ENCODE measurements at places on chromosomes 7 and 10.
A peak's percentile ranks its signal among the peaks of the same experiment; 100 is the strongest.

DNA sequence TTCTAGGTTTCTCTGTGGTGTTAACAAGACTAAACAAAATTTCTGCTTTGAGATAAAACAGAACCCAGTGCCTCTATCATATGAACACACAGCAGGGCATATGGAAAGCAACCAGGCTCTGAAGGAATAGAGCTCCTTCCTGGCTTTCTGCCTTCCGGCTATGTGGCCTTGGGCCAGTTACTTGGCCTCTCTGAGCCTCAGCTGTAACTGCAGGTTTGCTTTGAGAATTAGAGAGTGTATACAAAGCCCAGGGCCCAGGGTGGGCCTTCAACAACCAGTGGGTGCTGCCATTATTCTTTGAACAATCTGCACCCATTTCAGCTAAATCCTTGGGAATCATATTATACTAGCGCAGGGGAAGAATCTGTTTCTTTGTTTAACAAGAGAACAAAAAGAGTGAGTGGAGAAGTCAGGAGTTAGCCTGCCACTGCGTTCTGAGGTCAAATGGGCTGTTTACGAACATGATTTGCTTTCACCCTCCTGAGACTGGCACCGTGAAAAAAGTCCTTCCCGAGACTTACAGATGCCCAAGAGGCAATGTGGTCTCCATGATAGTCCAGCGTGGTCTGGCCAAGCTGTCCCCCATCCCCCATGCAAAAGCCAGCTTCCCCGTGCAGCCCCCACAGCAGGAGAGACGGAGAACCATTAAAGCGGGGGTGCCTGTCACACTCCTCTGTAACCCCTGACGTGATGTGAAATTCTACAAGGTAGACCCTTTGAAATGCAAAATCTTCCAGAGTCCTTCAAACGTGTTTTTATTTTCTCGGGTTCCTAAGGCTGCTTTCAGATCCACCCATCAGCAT, 4.9 kb downstream of the FAM53B start:
- no peak for DNase-seq

- no peak for DNase-seq
Observed at GRCh38 chr7:112058686-112059085, 147.5 kb downstream of the DOCK4 start.

DNA sequence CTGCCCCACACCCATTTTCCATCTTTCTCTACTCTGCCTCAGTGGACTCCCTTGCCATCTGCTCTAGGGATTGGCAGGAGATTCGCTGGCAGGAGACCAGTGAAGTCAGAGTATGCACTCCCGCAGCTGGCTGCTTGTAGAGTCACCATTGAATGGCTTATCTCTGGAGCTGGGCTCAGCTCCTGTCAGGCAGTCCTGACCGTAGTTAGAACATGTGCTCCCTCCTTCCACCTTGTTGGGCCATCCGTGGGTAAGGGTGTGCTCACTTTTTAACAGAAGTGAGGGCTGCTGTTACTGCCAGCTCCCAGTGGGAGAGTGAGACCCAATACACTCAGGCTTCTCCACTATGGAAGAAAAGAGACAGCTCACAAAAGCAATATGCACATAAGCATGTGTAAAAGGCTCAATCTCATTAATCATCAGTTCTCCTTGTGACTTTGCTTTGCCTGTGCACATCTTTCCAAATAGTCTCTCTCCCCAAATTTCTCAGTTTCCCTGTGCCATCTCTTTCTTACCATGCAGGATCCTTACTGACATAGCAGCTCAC, 773.3 kb downstream of the GRID1 start:
- DNase-seq: no peak

GRCh38 chr10:70672165-70673042, at the start of gene ADAMTS14:
ADAMTS14 (plus strand) TSS chr10:70672506; CDS start chr10:70672803, 297 bp downstream.
- DNase-seq: peak; percentile 17

GRCh38 chr10:119341459-119342301, 134.3 kb downstream of the GRK5 start:
- DNase-seq: peak; percentile 70

- DNase-seq: no peak
Observed at GRCh38 chr7:78529392-78529791, 730.8 kb downstream of the PHTF2 start.

DNA sequence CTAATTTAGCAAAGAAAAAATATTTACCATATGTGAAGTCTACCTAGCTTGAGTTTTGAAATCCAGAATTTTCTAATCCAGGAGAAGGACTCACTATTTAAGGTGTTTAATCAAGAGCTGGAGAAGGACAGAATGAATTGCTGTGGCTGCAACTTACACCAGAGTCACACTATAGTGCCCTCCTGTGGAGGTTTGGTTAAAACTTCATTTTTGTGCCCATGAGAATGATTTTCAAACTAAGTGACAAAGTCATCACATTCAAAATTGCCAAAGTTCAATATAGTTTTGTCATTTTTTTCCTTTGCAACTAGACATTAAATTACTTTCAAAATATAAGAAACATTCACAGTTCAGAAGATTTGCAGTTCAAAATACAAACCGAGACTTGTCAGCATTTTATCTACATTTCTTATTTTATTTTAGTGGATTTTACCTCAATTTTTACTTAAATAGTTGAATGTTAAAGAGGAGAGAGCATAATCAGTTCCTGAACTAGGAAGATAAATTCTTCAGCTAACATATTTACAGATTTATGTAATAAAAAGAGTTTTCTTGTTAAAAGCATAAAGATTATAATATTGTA, 70.7 kb downstream of the CABCOCO1 start:
- DNase-seq: peak; percentile 10

- DNase-seq: no peak
Observed at GRCh38 chr10:55146032-55146431, 345.0 kb upstream of the PCDH15 start.

DNA sequence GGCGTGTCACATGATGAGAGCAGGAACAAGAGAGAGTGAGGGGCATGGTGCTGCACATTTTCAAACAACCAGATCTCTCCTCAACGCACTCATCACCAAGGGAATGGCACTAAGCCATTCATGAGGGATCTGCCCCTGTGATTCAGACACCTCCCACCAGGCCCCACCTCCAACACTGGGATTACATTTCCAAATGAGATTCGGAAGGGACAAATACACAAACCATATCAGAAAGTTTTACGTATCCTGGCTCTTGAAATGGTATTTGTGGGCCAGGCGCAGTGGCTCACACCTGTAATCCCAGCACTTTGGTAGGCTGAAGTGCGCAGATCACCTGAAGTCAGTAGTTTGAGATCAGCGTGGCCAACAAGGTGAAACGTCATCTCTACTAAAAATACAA, 189.4 kb downstream of the PLXDC2 start:
- DNase-seq: no peak

DNA sequence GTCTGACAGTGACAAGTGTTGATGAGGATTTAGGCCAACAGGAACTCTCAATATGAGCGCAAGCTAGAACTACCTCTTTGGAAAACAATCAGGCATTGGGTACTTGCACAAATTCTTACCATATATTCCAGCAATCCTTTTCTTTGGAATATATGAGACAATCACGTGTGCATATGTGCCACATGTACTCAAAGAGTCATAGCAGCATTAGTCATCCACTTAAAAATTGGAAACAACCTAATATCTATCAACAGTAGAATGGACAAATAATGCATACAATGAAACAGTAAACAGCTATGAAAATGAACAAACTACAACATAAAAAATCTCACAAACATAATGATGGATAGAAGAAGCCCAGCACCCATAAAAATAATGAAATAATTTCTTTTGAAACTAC, 179.7 kb downstream of the GLI3 start:
- no peak for DNase-seq

- no peak for DNase-seq
Observed at GRCh38 chr10:122744257-122744656, 44.6 kb upstream of the C10orf120 start.

DNA sequence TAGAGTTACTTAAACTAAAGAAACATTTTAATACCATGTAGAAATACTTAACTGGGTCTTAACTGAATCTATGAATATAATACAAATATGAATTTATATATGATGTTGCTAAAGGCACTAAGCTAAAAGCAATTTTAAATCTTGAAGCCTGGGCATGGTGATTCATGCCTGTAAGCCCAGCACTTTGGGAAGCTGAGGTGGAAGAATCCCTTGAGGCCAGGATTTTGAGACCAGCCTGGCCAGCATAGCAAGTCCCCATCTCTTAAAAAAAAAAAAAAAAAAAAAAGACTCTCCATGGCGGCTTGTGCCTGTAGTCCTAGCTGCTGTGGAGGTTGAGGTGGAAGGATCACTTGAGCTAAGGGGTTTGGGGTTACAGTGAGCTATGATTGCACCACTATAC, 95.3 kb downstream of the CCSER2 start:
- DNase-seq: no peak

GRCh38 chr7:127177156-127177555, 75.6 kb downstream of the GRM8 start:
- no peak for DNase-seq

- peak; percentile 34 for DNase-seq
Observed at GRCh38 chr7:6271060-6271658, 1.3 kb downstream of the CYTH3 start.

DNA sequence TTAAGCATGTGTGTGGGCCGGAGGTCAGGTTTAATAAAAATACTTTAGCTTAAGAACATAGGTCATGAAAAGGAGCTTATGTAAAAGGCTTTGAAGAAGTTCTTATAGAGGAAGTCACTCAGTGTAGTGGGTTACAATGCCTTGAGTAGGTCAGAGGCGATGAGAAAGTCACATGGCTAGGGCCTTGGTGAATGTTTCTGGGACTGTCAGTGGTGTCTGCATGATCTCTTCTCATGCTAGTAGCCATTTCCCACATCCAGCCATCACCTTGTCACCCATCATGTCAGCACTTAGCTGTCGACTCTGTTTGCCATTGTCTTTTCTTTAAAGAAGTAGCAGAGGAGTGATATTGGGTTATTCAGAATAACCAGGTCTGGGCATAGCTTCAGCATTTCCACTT, 236.6 kb downstream of the CDK14 start:
- DNase-seq: no peak

GRCh38 chr7:152076940-152077933, 51.8 kb downstream of the GALNT11 start:
- DNase-seq: no peak

DNA sequence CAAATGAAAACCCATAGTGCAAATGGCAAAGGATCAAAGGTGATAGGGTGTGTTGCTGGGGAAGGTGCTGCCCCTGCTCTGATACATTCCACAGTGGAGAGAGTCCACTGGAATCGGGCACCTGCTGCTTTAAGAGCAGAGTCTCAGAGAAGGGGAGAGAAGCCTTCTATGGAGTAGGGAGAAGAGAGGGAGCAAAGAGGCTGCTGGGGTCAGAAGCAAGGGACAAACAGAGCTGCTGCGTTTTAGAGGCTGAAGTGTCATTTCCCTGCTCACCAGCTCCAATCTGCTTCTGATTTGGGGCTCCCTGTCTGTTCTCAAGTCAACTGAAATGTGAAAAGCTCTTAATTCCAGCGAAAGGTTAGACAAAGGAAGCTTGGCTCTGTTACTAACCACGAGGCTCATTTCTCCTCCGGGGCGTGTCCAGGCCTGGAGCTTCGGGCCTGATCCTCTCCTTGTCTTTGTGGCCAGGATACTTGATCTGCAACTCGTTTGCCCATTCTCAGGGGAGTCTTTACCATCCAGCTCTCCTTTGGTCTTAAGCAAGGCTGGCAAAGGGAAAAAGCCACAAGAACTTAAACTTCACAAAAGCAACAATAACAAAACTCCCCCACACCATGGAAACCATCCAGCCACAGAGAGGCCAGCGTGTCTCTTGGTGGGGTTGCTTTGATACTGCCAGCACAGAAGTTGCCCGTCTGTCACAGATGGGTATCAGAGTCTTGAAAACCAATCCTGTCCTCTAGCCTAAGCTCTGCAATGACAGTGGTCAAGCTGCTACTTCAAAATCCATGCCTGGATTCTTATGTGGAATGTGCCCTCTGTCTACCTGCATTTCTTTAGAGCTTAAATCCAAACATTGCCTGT, 692.6 kb downstream of the SUGCT start:
- no peak for DNase-seq

GRCh38 chr10:16960551-16960950, 143.3 kb upstream of the RSU1 start:
- no peak for DNase-seq

DNA sequence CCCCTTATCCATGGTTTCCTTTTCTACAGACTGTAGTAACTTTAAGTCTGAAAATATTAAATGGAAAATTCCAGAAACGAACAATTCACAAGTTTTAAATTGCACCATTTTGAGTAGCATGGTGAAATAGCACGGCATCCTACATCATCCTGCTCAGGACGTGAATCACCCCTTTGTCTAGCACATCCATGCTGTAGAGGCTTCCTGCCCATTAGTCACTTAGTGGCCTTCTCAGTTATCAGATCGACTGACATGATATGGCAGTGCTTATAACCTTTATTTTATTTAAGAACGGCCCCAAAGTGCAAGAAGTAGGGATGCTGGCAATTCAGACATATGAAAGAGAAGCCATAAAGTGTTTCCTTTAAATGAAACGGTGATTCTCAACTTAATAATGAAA, 82.7 kb downstream of the CPXM2 start:
- no peak for DNase-seq

- DNase-seq: no peak
Observed at GRCh38 chr7:34622771-34623250, 35.2 kb upstream of the NPSR1 start.

- DNase-seq: no peak
Observed at GRCh38 chr7:300546-301290, 10.7 kb downstream of the FOXL3 start.

DNA sequence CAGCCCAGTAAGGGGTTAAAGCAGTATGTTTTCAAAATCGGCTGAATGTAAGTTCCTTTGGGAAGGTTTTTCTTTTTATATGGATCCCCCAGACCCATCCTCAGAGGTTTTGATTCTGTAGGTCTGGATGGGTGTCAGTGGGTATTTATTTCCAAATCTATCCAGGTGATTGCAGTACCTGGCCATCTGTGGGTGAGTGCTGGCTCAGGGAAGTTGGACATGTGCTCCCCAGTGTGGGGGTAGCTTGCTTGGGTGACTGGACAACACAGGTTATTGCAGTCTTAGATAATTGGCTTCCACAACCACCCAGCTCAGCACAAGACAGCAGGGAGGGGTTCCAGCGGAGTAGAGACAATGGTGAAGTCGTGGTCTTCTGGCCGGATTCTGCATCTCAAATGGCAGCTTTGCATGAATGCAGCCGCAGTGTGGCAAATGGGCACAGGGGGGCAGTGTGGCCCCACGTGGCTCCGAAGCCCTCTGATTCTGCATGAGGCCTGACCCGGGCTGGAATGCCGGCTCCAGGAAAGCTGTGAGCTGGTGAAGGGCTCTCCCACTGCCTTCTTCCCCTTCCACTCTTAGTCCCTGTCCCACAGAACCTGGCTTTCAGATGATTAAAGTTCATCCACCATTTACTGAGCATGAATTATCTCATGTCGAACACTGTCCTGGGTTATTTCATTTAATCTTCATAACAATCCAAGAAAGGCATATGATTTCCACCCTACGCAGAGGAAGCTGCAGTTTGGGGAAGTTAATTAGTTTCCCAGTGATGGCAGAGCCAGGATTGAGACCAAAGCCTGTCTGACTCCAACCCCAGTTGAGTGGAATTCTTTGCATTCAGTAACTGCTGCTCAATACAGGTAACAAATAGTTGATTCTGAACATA, 64.5 kb upstream of the SYPL1 start:
- DNase-seq: peak; percentile 80

- no peak for DNase-seq
Observed at GRCh38 chr10:7804741-7805140, 13.6 kb upstream of the TAF3 start.

GRCh38 chr7:24908727-24909126, 71.3 kb downstream of the OSBPL3 start:
- DNase-seq: no peak
